Stimulated activated CD4-positive, alpha-beta T cell treated with anti-CD3 and anti-CD28 coated beads, Interleukin-1b, Interleukin-23, amount 100 ng/mL, for 48 hours (primary cell): ENCODE measurements at places on chromosomes 3 and 15.

DNA sequence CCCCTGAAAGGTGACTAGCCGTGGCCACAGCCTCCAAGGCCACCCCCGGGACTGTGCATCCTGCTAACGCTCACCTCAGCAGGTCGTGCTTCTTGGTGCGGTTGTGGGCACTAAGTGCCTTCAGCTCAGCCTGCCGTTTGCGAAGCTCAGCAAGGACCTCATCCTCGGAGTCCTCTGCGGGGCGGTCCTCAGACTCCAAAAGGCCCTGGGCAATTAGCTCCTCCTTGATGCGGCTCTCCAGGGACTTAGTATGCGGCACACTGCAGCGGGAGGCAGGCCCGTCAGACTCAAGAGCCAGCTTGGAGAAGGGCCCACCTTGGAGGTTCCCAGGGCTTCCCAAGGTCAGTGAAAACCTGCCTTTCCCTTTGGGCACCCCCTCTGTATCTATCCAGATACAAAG lies 8.3 kb downstream of the TADA3 start:
- DNase-seq, result no peak

- no peak for DNase-seq
Measured at GRCh38 chr3:121705541-121705940, 44.0 kb downstream of the GOLGB1 start.

DNA sequence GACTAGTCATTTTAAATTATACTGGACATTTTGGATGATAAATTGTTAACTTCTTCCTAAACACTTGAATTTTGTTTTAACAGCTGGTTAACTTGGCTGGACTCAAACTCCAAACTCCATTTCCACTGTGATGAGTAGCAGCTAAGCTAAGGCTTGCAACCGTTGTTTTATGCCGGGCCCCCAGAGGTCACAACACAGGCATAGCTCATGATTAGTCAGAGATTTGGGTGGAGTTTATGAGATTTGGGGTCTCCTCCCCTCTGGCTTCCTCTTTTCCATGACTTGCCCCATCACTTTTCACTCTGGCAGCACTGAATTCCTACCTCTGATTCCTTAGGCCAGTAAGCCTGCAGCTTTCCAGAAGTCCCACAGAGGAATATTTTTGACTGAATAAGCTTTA lies 12.8 kb downstream of the THAP10 start:
- no peak for DNase-seq

DNA sequence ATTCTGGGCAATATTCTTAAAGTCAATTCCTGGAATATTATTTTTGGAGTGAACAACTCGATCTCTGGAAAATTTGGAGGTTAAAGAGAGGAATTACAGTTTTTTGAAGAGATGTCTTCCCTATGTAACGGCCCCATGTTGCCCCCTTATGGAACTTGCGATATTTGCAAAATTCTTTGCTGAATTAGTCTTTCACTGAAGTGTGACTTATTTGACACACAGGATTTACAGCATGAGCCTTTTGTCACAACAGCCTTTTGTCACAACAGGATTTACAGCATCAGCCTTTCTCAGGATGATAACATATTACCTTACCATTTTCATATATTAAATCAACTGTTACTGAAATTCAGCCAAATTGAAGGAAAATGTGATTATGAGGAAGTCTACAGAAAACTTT lies 37.8 kb upstream of the SPTSSB start:
- peak; percentile 9 for DNase-seq

- DNase-seq, result no peak
Measured at GRCh38 chr3:177300842-177301241, 103.6 kb upstream of the TBL1XR1 start.

GRCh38 chr3:190644766-190645165 lies 130.9 kb downstream of the IL1RAP start:
- DNase-seq, result no peak

DNA sequence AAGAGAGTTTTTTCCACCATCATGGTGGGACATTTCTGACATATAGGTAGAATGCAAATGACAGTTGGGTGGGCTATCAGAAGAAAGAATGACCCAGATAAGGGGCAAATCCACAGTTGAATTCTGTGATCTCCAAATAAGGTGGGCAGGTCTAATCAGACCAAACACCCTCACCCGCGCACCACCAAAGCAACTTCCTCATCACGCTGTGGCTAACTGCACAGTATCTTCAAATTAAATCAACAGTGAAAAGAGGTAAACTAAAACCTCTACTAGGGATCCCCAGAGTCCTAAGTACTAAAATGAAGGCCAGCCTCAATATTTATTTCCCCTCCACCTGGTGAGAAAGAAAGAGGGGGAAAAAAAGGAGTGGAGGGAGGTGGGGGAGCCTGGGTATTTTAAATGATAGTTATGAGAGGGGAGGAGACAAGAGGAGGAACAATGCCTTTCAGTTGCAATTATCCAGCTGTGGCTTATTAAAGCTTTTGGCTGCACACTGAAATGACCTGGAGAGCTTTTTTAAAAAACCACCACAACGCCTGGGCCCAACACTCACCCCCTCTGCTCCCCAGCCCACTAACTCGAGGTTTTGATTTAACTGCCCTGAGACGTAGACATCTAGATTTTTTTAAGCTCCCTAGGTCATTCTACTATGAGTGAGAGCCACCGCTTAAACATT lies 61.0 kb downstream of the LRIG1 start:
- DNase-seq, result no peak

- DNase-seq, result no peak
Measured at GRCh38 chr3:72334681-72335457, 513.4 kb downstream of the SHQ1 start.
